ENCODE measurements at places on chromosomes 3 and 15.

- no peak for DNase-seq
These were observed 8.9 kb upstream of the SEMA6D start for GRCh38 chr15:47708161-47708980.

DNA sequence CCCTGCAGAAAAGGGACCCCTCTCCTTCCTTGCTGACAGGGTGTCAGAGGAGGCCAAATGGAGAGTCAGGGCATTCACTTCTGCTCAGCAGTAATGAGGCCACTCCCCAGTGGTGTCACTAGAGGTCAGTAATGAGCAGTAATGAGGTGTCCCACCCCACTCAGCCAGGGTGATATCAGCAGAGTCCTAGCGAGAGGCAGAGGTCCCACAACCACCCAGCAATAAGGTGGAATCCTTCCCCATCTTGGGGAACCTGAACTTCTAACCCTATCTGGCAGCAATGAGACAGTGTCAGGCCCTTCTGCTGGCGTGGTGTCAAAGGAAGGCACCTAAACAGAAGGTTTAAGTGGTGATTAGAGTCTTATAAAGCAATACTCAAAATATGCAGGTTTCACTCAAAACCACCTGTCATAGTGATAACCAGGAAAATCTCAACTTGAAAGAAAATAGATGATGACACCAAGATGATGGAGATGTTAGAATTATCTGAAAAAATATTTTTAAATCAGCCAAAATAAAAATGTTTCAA, 12.9 kb downstream of the OCA2 start:
- DNase-seq = peak; percentile 57

DNA sequence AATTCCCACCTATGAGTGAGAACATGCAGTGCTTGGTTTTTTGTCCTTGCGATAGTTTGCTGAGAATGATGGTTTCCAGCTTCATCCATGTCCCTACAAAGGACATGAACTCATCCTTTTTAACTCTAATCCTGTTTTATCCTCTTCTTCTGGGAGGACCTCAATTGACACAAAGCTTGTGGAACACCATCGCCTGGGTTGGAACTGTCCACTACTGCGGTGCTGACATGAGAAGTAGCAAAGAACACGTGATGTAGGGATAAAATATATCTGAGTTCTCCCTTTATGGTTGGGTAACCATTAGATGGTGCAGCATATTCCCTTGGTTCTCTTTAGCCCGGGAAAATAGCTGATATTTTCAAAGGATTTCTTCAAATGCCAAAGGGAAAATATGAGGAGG, 105.3 kb upstream of the TOPAZ1 start:
- DNase-seq = no peak

GRCh38 chr3:40490916-40491315, 14.0 kb downstream of the ZNF619 start:
- no peak for DNase-seq

All from T-helper 1 cell (primary cell).